ENCODE measurements at places on chromosomes 6 and 20.

DNA sequence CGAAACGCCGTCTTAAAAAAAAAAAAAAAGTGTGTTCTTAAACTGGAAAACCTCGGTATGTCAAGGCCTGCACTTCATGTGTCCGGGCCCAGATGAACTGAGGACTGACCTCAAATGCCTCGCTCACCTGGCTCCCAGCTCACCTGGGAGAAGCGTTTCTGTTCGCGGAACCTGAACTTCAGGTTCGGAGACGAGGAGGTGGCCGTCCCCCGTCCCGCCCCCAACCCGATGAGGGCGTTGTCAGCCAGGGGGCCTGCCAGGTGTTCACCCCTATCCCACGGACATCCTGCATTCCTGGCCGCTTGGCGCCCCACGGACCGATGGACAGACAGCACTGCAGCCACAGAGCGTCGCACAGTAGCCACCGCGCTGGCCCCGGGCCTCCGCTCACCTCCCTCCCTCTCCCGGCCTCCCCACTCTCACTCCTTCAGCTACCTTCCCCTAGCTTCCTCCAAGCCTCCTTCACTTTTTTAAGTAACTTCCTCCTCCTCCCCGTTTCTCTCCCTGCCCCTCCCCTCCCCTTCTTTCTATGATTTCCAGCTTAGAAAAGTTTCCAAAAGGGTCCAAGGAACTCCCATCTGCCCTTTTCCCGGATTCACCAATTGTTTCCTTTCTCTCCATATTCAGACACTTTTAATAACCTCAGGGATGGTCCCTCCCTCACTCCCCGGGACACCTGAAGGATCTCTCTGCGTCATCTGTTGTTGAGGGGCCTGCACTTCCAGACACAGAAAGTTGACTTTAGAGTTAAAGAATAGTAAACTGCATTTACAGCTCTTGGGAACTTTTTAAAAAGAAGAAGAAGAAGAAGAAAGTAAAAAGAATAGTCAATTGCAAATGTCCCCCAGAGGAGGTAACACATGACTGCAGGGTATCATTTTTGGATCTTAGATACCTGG, 22.7 kb upstream of the MCM3 start:
- no peak for ATAC-seq

GRCh38 chr6:124984668-124985338, 22.6 kb downstream of the RNF217 start:
- ATAC-seq: no peak

DNA sequence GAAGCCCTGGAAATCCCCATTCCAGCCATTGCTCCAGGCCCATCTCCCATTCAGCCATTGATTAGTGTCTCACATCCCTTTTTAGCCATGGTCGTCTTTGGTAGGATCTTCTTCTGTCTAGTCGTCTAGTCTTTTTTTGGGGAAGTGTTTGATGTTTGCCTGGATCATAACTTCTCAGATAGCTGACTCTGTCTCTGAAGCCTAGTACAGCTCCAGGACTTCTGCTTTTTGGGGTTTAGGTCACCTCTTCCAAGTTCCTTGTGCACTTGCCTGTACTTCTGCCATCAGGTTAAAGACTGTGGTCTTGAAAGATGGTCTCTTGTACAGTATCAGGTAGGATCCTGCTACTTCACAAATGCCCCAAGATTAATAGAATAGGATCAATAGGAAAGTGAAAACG, 553.5 kb downstream of the PKHD1 start:
- no peak for ATAC-seq

- no peak for ATAC-seq
These were observed 11.1 kb upstream of the SCGN start for GRCh38 chr6:25640891-25641290.

DNA sequence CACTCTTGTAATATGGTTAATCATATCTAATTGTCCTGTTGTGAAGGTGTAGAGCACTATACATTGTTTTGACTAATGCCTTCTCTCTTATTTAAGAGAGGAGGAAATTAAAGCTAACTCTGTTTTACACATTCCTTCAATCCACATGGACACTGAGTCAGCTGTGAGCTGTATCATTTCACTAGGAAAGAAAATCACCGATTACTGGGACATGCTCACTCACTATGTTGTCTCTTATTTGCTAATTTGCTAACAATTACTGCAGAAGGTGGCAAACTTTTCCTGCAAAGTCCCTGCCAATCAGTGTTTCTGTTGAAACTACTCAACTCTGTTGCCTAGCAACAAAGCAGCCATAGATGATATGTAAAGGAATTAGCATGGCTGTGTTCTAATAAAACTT, 98.2 kb downstream of the BCAS1 start:
- ATAC-seq: no peak

GRCh38 chr6:139847457-139847813, 473.0 kb upstream of the CITED2 start:
- ATAC-seq: no peak

GRCh38 chr6:48136856-48137255, 25.9 kb upstream of the PTCHD4 start:
- ATAC-seq: no peak

GRCh38 chr6:167409079-167409478, 84.2 kb downstream of the TTLL2 start:
- ATAC-seq: no peak

GRCh38 chr6:24233813-24234442, 107.9 kb downstream of the NRSN1 start:
- ATAC-seq: no peak

GRCh38 chr6:107621229-107621937, 131.5 kb downstream of the SOBP start:
- no peak for ATAC-seq

DNA sequence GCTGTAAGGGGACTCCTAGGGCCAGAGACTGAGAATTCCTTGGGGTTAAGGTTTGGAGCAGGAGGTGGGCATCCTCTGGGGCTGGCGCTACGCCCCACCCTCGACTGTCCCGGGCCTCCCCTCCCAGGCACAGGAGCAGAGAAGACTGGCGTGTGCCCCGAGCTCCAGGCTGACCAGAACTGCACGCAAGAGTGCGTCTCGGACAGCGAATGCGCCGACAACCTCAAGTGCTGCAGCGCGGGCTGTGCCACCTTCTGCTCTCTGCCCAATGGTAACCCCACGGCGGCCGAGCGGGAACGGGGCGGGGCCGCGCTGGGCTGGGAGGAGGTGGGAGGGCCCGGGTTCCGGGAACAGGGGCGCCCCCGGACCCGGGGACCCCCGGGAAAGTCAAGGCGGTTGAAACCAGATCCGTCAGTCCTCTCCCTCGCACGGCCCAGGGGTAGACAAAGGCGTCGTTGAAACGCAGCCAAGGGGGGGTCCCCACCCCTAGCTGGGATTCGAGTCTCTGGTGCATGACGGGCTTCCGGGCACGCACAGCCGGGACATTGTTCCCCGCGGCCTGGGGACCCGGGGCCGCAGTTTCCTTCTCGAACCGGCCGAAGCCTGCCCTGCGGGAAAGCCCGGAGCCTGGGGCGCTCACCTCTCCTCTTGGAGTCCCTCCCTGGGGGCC, 844 bp downstream of the WFDC2 start:
- ATAC-seq: peak; percentile 64

DNA sequence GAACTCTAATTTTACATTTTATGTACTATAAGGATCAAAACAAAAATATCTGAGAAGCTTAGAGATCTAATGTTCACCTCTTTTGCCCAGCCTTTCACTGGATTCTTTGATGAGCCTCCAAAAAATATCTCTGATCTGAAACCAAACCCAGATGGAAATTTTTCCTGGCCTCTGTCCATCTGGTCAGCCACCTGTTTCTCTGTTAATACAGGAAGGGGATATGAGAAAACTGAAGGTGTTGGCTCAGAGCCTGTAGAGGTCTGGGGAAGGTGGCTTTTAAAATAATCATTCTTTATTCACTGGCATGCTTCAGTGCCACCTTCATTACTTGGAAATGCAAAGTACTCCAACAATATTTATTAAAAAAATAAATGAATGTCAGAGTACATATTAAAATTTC, 8.5 kb upstream of the MCM3 start:
- no peak for ATAC-seq

DNA sequence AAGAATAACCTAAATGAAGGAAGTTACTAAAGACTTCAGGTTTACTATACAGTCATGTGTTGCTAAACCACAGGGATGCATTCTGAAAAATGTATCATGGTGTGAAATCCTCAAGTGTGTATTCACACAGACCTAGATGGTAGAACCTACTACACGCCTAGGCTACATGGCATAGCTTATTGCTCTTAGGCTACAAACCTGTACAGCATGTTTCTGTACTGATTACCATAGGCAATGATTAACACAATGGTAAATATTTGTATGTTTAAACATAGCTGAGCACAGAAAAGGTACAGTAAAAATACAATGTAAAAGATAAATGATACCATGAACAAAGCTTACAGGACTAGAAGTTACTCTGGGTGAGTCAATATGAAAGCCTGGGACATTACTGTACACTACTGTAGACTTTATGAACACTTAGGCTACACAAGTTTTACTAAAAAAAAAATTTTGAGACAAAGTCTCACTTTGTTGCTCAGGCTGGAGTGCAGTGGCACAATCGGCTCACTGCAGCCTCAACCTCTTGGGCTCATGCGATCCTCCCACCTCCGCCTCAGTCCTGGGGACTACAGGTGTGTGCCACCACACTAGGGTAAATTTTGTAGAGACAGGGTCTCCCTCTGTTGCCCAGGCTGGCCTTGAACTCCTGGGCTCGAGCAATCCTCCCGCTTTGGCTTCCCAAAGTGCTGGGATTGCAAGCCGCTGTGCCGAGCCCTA, 36.0 kb downstream of the ADNP start:
- no peak for ATAC-seq

- ATAC-seq: peak; percentile 87
These were observed 102.6 kb downstream of the CDC5L start for GRCh38 chr6:44489910-44490604.

- no peak for ATAC-seq
These were observed 111.8 kb downstream of the HAO1 start for GRCh38 chr20:7828437-7828836.

DNA sequence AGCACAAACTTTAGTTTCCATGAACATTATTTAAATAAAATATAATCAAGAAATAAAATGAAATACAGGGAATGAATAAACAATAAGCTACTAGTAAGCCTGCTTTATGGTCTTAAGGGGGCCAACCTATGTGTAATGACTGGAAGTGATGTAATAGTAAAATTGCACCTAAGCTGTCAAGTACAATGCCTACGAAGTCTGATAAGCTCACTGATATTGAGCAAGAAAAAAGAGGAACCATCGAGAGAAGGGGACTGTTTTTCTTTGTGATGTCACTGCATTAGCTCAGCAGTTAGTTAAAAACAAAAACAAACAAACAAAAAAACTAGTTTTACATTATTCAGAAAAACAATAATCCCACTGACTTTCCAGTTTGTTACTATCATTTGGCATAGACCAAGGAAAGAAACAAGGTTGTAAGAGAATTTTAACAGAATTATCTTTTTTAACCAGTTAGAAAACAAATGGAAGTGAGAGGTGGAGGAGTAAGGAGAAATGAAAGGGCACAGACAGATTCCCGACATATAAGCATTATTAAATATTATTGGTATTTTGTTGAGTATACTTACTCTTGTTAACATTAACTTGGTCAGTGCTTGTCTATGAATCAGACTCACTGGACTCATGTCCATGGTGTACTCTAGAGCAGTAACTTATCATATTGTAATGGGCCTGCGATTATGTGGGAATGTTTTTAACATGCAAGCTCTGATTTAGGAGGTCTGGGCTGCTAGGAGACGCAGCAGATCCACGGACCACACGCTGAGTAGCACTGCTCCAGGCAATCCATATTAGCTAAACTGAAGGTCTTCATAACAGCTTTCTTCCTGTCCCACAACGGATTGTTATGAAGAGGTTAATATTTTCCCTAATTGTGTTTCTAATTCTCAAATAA, 99.6 kb upstream of the HMGCLL1 start:
- no peak for ATAC-seq

GRCh38 chr6:142443532-142443931, 141.7 kb downstream of the ADGRG6 start:
- no peak for ATAC-seq

DNA sequence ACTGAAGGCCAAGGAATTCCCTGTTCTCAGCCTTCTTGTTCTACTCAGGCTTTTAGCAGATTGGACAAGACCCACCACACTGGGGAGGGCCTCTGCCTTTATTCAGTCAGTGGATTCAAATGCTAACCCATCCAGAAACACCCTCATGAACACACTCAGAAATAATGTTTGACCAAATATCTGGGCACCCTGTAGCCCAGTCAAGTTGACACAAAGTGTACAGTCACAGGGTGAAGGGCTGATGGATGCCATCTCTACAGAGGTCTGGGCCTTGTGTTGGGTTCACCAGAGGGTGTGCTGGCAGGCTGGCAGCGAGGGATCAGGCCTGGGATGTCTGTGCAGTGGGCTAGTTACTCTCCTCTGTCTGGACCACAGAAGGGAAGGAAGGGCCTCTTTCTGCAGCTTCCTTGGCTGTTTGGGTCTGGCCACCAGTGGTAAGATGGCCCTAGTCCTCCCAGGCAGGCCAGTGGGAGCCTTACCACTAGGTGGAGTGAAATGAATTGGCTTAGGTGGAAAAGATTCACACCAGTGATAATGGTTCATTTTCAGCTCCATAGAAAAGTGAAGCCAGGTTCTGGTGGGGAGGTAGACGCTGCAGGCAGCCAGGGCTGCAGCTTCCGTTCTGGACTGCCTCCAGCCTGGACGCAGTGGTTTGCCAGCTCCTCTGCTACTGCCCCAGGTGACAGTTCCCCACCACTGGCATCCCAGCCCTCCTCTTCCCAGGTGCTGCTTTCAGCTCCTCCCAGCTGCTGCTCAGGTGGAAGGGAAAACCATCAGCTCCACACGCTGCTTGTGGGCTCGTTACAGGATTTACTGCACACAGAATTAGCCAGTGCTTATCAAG, 9.2 kb downstream of the TUBB2A start:
- peak; percentile 39 for ATAC-seq

DNA sequence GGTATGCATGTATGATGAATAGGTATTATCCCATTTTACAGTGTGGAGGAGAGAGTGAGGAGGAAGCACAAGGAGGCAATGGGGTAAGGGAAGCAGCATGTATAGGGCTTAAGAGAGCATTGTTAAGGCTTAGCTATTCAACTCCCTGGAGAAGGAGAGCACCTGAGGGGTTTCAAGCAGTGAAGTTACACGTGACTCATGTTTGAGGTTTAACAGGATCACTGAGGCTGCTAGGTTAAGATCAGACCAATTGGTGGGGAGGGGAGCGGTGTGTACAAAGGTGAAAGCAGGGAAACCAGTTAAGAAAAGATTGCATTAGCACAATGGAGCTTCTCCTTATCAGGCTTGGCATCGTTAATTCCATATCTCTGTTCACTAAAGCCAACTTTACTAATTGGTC, 64.4 kb upstream of the NHSL1 start:
- ATAC-seq: peak; percentile 65

All from esophagus mucosa (tissue), 1 donor.